ENCODE measurements at places on chromosomes 11 and 22.
A peak's percentile ranks its signal among the peaks of the same experiment; 100 is the strongest.

GRCh38 chr11:115321605-115322289 is 182.5 kb downstream of the CADM1 start:
- peak; percentile 14 for DNase-seq

DNA sequence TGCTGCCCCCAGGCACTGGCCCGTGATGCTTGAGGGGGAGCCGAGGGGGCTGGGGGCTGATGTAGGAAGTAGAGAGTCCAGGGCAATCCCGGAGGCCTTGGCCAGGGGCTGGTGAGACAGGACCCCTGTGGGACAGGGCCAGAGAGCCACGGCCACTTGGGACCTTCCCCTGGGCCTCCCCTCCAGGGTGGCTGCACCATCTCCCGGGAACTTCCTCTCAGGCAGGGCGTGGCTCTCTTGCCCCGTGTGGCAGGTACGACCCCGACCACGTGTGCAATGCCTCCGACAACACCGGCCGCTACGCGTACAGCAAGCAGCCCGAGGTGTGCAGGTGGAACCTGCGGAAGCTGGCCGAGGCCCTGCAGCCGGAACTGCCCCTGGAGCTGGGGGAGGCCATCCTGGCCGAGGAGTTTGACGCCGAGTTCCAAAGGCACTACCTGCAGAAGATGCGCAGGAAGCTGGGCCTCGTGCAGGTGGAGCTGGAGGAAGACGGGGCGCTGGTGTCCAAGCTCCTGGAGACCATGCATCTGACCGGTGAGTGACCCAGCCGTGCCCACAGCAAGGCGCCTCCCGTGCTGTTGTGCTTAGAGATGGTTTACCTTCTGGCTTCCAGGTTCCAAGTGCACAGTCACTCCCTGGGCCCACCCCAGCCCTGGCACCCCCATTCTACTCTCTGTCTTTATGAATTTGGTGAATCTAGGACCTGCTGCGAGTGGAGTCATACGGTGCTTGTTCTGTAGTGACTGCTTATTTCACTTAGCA is 9.7 kb downstream of the SELENOO start:
- DNase-seq: no peak

DNA sequence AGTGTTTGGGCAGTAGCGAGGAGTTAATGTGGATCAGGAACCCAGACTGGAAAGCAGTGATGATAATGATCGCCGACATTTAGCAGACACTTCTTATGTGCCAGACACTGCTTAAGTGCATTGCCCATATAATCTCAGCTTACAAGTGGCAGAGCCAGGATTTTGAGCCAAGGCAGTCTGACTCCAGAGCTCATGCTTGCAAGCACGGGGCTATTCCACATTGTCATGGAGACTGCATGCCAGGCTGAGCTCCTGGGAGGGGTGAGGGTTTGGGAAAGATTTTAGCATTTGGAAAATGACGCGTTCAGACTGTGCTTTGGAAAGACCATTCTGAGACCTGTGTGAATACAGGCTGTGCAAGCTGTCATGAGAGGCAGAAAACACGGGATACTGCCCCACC is 302.7 kb downstream of the DDX10 start:
- no peak for DNase-seq

DNA sequence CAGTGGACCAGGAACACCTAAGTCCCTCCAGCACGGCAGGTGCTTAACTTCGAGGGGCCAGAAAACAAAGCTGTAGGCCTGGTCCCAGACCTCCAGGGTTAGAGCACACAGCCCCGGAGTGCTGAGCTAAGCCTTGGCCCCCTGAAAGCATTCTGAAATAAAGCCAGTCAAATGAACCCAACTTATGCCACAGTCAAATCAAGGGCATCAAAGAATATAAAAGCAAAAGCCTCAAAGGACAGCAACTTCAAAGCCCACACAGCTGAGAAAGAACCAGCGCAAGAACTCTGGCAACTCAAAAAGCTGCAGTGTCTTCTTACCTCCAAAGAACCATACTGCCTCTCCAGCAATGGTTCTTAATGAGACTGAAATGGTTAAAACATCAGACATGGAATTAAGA is 39.1 kb downstream of the TMEM123 start:
- no peak for DNase-seq

- DNase-seq: no peak
These were observed 25.8 kb upstream of the DAGLA start for GRCh38 chr11:61654397-61654829.

GRCh38 chr11:45110562-45110961 is 35.9 kb upstream of the PRDM11 start:
- peak; percentile 57 for DNase-seq

- no peak for DNase-seq
These were observed 493.9 kb downstream of the MN1 start for GRCh38 chr22:27307545-27308247.

DNA sequence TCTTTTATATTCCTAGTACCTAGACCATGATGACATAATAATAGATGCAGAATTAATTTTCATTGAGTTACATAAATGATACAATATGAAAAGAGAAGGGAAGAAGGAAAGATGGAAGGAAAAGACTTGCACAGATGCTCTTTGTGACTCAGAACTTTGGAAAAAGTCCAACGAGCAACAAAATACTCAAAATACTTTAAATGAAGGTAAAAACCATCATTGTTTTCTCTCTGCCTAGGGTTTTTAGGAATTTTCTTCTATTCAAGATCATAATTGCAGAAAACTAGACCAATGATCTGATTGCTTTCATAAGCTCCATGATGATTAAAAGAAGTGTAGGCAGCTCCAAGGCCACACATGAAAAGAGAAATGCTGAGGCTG is 276.9 kb downstream of the KIRREL3 start:
- DNase-seq: no peak

DNA sequence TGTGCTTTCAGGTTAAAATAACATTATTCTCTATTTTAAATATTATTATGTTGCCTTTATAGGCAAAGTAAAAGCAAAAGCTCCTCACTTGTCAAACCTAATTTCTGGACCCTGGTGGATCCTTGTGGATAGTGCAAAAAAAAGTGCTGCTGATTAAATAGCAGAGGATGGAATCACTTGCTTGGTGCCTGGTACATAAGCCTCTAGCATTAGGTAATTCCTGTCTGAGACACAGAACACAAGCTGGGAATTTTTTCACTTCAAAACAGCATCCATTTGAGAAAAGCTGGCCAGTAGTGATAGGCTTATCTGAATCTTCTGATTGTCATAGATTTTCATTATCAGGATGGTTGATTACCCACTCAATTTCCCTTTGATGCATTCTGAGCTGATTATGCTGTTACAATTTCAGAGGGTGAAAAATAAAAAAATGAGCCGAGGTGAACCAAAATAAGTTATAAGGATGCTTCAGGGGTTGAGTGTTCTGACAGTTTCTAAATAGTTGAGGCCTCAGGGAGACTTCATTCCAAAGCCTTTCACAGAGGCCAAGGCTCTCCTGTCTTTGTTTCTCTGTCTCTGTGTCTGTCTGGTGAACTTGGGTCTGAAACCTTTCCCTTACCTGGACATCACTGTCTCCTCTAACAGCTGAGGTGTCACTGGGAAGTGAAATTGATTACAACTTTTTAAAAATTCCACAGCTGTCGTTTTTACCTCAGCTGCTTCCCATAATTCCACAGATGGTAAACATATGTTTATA is 242.9 kb downstream of the NELL1 start:
- no peak for DNase-seq

DNA sequence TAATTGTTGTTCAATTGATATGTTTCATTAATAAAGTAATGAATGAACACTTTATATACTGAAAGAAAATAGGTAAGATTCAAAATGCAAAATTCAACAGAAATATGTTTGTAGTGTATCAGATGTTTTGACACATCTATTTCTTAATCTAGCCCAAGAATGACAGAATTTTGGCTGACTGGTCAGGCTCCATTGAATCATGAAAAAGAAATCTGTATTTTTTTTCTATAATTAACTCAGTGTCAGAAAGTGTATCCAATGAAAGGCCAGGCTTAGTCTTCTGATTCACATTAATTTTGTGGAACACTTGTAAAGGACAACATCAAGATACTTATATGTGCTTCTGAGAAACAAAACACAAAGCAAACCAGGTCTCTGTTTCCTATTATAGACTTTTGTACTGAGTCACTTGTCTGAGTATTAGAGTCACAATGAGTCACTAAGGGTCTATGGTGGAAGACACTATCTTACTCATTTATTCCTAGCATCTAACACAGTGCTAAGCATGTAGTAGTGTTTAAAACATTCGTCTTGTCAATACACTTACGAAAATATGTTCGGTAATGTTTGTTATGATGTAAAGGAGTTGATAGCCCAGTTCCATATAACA is 297.7 kb upstream of the CCDC90B start:
- DNase-seq: peak; percentile 32

- DNase-seq: no peak
These were observed 43.4 kb upstream of the GLYAT start for GRCh38 chr11:58775066-58775708.

DNA sequence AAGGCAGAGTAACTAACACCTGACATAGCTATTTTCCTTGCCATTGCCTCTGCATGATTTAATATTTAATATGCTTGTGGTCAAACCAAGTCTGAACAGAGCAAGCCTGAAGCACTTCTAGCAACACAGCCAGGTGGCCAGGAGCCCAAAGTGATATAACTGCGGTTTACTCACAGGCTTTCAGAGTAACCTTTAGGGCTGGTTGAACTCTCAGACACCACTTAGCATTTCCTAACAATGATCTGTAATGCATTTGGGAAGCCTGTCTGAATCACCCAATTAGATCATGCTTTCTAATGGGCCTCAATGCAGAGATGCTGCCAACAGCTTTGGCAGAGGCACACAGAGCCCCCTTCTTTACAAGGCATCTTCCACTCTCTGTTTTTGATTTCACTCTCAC is 96.1 kb downstream of the FDX1 start:
- no peak for DNase-seq

- DNase-seq: no peak
These were observed 1.4 kb downstream of the SMPD1 start for GRCh38 chr11:6391537-6392134.

DNA sequence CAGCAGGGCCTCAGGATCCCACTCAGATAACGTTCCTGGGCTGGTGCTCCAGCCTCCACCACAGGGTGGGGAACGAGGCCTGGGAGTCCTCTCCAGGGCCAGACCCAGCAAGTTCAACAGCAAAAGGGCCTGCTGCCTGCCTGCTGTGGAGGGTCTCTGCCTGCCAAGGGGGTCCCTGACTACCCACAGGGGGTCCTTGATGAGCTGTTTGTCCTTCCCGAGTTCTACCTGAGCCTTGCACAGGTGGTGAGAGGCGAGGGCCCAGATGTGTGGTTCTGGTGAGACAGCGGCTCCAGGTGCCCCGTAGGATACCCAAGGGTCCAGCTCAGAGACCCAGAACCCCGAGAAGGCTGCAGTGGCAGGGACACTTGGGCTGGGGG is 4.4 kb downstream of the DUSP8 start:
- DNase-seq: no peak

DNA sequence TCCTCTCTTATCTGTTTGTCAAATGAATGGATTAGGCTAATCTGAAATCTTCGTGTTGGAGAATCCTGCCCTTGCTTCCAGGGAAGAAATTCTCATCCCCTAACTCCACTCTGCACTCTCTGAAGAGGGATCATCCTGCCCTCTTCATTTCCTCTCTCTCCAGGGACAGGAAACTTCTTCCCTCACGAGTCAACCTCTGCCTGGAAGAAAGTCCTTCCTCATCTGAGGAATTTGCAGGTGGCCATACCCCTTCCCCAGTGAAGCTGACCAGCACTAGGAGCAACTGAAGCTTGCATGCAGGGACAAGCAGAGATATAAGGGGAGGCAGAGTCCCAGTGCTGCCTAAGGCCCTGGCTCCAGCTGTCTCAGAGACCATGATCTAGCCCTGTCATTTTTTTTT is 3.6 kb upstream of the PHOX2A start:
- no peak for DNase-seq

DNA sequence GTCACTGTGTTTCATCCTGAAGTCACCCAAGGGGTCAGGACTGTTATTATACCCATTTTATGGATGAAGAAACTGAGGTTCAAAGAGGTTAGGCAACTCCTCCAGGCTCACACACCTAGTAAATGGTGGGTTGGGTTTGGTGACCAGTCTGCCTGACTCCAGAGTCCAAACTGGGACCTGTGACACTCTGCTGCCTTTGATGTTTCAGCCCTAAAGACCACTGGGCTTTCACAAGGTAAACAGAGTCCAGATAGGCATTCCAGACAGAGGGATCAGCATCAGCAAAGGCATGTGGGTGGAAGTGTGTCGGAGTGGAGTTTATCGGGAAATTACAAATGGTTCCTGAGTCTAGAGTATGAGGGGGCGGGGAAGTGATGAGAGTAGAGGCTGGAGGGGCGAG is 38.5 kb downstream of the MICAL2 start:
- no peak for DNase-seq

- peak; percentile 22 for DNase-seq
These were observed 33.9 kb upstream of the FJX1 start for GRCh38 chr11:35584321-35584720.

- no peak for DNase-seq
These were observed 259.7 kb upstream of the PLET1 start for GRCh38 chr11:112520354-112520753.

DNA sequence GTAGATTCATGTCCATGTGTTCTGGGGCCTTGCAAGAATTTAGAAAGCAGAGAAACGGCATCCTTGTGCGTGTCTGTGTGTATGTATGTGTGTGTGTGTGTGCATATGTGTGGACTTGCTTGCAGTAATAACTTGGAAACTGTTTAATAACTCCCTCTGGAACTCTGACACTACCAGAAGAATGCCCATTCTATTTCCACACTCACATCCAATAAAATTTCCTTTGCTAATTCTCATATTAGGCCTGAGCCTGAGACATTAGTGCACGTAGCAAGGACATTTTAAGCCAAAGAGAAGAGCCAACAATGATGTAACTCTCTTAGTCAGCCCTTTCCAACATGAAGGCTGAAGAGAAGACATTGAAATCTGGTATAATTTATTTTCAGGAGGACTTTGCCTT is 3.2 kb downstream of the OR4D6 start:
- no peak for DNase-seq

GRCh38 chr11:28910926-28911325 is 802.7 kb downstream of the METTL15 start:
- DNase-seq: no peak

- no peak for DNase-seq
These were observed 78.3 kb downstream of the TECTA start for GRCh38 chr11:121179306-121179705.

DNA sequence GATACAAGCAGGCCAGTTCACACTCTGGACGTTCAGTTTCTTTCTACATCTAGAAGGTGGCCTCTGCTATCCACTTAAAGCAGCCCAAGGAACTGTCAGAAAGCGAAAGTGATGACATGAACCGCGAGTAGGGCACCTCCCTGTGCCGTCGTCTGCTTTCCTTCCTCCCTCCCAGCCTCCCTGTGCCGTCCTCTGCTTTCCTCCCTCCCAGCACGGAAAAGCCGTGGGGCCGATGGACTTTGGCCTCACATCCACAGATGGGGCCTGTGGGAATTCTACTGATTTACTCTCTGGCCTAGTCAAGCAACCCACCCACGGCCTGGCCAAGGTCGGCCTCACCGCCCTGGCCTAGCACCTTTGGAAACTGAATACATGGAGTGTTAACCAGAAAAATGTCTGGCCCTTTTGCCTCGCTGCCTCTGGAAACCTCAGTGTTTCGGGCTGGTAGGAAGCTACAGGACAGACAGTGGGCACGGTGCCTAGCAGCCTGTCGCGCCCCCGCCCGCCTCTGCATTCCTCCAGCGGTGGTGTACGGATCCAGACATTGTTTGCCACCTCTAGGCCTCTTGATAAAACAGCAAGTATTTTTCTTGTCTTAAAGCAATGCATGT is 14.2 kb downstream of the PEX26 start:
- peak; percentile 86 for DNase-seq
